ENCODE measurements at places on chromosomes 11 and 22.

GRCh38 chr11:61961570-61962212, 5.7 kb downstream of the FTH1 start:
- no peak for DNase-seq

GRCh38 chr11:10456519-10456918, 1.5 kb downstream of the AMPD3 start:
- DNase-seq = no peak

- DNase-seq = no peak
These were observed 58.7 kb upstream of the PRODH start for GRCh38 chr22:18994701-18995326.

DNA sequence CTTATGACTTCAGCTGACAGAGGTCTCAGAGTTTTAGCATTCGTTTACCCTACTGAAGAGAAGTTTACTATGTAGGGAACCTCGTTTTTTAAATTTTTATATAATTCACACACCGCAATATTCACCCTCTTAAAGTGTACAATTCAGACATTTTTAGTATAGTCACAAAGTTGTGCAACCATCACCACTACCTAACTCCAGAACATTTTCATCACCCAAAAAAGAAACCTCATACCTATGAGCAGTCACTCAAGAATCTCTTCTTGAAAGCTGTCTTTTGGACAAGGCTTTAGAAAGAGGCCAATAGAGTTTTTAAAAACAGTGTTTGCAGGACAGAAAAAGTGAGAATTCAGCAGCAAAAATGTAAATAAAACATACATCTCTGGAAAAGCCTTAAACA, 39.5 kb upstream of the CLNS1A start:
- no peak for DNase-seq

- peak; percentile 20 for DNase-seq
These were observed at the start of gene CALCB for GRCh38 chr11:15073361-15074205. Gene CALCB (plus strand): TSS chr11:15073593. CDS start chr11:15074719, 1,126 bp downstream.

DNA sequence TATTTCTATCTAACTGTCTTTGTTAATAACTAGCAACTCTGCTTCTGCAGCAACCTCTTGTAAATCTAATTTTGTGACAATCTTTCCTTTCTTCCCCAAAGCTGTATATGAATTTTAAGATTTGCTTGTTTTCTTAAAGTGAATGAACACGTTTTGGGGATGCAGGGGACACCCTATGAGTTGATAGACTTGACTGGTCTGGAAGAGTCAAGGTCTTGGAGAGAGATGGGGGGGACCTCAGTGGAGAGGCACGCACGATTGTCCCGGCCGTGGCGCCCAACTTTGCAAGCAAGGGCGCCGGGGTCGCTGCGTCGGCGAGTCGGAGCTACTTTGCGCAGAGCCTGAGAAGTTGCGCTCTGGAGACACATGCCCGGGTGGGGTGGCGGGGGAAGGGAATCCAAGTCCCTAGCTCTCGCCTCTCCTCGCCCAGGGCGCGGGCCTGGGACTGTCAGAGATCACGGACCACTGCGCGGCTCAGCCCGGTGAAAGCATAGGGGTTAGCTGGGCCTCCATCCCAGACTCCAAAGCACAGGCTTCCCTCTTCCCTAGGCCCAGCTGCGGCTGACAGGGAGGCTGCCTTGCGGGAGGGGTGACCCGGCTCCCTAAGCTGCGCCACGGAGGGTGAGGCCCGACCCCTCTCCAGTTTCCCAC, 854 bp downstream of the ABCC8 start:
- no peak for DNase-seq

GRCh38 chr11:92101920-92102319, 122.7 kb upstream of the FAT3 start:
- no peak for DNase-seq

DNA sequence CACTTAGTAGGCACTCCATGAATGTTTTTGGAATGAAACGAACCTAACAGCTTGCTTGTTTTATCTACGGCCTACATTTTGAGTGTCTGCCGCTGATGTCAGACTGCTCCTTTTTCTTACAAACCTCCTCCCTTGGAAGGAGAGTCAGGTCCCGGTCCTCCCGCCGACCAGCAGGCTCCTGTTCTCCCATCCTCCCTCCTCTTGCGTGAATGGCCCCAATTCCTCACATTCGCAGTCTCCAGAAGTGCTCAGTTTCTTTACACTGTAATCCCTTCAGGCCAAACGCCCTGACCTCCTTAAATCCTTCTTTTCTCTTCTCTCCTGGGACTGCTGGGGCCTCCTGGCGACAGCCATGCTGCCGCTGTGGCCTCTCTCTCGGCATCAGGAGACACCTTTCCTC, 82.6 kb upstream of the CSNK2A3 start:
- DNase-seq = no peak

DNA sequence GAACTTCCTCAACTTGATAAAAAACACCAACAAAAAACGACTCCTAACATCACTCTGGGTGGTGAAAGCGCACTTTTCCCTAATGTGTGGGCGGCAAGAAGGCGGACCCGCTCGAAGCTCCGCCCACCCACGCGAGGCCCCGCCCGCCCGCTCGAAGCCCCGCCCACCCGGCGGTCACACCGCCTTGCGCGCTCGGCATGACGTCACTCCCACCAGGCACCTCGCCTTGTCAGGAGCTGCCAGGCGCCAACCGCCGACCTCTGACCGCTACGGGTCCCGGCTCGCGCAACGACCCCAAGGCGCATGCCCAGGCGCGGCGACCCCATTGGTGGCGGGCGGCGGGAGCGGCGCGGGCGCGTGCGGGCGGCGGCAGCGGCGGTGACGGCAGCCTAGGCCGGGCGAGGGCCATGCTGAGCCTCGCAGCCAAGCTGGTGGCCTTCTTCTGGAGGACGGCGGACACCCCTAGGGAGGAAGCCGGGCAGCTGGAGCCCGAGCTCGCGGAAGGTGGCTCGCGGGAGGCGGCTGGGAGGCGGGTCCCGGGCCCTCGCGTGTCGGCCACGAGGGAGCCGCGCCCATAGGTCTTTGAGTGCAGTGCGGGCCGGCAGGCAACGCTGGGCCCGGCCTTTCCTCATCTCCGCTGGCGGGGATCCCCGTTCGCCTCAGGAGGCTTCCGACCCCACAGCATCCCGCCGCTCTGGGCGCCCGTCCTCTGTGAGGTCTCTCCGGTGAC, at the start of gene MOV10L1:
TSS of gene MOV10L1 (plus strand) at position 325 of the 730 bp plus-strand sequence. CDS start at position 408, 83 bp downstream.
- no peak for DNase-seq

GRCh38 chr22:25410849-25411248, 153.6 kb upstream of the GRK3 start:
- DNase-seq = no peak

DNA sequence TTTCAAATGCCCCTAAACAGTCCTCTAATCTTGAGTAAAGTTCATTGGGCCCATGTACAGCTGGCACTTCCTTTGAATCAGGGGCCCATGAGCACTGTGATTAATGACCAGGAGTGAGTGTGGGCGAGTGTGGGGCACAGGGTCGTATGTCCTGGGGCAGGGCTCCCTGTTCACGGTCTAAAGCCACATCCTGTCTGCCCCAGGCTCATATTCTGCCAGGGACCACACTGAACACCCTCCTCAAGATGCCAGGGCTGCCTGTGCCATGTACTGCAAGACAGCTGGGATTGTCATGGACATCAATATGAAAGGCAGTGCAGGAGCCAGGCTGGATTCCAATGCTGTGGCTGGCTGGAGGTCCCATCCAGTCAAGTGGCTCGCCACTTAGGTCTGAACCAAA, 130.5 kb downstream of the KIRREL3 start:
- DNase-seq = no peak

GRCh38 chr11:76698321-76699043, 27.9 kb upstream of the LRRC32 start:
- DNase-seq = no peak

DNA sequence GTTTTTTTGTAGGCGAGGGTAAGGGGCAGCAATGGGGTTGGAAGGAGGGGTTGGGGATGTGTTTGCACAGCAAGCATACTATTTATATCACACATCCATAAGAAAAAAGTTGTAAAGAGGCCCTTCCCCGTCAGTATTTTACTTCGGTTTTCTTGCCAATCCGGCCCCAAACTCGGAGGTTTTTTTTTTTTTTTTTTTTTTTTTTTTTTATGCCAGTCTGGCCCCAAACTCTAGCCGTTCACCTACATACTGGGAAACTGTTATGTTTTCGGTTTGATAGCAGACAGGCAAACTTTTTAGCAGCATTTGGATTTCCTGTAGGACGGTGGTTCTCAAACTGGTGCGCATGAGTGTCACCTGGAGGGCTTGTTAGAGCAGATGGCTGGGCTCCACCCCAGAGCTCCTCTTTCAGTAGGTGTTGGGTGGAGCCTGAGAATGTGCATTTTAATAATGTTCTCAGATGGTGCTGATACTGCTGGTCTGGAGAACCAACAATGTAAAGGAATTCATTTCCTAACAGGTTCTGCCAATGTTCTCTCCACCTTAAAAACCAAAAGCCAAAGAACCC, 76.5 kb upstream of the ZBED5 start:
- peak; percentile 25 for DNase-seq

DNA sequence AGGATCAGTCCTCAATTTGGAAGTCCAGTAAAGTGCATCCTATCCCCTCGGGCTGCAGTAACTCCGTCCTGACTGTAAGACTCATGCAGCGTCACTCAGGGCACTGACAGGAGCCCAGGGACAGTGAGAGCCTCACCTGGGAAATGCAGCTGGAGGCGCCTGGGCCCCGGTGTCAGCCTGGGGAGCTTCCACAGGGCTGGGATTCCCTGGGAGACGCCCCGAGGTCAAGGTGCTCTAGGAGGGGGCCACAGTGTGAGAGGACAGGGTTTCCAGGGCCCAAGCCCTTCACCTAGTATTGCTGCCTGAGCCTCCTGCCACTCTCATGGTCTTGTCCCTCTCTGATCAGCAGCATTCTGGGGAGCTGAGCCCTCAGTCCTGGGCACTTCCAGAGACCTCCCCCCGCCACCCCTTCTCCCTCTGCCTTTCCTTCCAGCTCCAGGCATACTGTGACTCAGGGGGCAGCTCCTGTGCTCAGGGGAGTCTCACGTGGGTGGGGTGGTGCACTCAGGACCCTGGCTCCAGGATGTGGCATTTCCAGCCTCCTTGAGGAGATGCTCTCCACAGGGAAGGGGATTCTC, 99.1 kb upstream of the IGLL5 start:
- DNase-seq = no peak

DNA sequence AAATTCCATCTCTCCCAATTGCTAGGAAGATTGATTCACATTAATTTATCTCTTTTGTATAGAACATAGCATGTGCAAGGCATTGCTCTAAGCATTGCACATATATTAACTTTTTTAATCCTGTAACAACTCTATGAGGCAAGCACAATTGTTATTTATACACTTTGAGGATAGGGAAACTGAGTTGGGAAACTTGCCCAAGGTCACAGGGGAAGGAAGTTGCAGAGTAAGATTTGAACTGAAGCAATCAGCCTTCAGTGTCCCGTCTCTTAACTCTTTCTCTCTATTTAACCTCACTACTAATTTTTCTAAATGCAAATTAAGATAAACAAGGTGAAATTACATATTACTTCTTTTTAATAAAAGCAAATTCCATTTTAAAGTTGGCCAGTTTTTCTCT, 22.2 kb downstream of the OR56B4 start:
- DNase-seq = no peak

DNA sequence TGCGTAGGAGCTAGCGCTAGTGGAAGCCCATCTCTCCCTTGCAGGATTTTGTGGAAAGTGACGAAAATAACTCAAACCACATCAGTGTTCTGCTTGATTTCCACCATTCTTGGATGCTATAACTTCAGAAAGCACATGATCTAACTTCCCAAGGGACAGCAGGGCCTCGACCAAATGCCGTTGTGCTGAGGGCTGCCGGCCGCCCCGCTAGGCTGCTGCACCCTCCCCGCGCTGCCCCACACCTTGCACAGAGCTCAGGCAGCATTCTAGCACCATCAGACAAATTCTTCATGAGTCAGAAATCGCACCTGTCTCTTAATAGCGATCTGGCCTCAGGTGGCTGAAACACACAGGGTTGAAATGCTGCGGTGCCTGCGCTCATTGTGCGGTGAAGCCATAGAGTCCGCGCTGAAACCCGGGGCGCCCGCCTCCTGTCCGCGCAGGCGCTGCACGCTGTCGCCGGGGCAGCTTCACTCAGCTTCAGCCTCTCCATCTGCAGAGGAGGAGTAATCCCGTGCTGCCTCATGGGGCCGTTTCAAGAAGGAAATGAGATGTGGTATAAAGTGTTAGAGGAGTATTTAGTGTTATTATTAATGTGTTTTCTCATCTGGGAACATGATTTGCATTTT, 59.2 kb upstream of the B3GAT1 start:
- DNase-seq = no peak

- DNase-seq = no peak
These were observed 79.5 kb downstream of the ST3GAL4 start for GRCh38 chr11:126434950-126435335.

DNA sequence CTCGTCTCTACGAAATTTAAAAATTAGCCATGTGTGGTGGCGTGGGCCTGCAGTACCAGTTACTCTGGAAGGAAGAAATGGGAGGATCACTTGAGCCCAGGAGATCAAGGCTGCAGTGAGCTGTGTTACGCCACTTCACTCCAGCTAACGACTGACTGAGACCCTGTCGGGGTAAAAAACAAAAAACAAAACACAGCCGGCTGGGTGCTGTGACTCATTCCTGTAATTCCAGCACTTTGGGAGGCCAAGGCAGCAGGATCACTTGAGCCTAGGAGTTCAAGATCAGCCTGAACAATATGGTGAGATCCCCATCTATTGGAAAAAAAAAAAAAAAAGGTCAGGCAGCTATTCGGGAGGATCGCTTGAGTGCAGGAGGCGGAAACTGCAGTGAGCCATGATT, 2.4 kb downstream of the PAFAH1B2 start:
- no peak for DNase-seq

- DNase-seq = peak; percentile 96
These were observed 7.0 kb downstream of the MAP3K11 start for GRCh38 chr11:65606876-65607613.

DNA sequence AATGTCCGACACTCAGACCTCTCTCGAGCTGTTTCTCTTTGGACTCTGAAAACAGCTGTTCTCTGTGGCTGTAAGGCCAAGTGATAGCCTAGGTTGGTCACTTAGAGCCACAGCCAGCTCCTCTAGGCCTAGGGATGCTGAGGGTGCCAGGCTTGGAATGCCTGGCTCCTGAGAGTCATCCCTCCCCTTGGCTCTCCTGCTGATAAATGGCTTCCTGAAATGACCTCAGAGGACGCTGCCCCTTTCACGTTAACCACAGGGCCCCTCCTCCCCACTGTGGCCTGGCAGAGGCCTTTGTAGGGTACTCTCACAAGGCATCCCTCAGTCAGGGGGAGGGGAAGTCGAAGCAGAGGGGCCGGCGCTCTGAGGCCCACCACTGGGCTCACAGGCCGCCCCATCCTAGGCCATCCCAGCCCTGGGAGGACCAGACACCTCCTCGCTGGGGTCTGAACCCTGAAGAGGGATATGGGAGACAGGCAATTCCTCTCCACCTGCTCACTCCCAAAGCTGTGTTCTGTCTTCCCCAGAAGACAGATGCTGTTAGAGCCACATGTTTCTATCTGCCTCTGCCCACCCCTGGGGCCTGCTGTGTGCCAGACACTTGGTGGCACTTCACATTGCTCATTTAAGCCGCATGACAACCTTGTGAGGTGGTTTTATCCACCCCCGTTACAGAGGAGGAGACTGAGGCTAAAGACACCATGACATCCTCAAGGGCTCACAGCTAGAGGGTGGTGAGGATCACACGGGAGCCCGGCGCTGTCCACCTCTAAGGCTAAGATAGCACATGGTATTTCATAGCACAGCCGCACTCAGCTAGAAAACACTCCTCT, 50.9 kb downstream of the ARFGAP3 start:
- DNase-seq = peak; percentile 57

All from NCI-H2029 (cell line).